Calu3 (cell line): ENCODE measurements at places on chromosomes 7 and 10.

- DNase-seq = no peak
Measured at GRCh38 chr10:16847644-16848043, 30.4 kb upstream of the RSU1 start.

- DNase-seq = no peak
Measured at GRCh38 chr7:92632791-92633190, 42.6 kb upstream of the FAM133B start.

- DNase-seq = no peak
Measured at GRCh38 chr7:124635416-124635815, 130.2 kb downstream of the GPR37 start.

DNA sequence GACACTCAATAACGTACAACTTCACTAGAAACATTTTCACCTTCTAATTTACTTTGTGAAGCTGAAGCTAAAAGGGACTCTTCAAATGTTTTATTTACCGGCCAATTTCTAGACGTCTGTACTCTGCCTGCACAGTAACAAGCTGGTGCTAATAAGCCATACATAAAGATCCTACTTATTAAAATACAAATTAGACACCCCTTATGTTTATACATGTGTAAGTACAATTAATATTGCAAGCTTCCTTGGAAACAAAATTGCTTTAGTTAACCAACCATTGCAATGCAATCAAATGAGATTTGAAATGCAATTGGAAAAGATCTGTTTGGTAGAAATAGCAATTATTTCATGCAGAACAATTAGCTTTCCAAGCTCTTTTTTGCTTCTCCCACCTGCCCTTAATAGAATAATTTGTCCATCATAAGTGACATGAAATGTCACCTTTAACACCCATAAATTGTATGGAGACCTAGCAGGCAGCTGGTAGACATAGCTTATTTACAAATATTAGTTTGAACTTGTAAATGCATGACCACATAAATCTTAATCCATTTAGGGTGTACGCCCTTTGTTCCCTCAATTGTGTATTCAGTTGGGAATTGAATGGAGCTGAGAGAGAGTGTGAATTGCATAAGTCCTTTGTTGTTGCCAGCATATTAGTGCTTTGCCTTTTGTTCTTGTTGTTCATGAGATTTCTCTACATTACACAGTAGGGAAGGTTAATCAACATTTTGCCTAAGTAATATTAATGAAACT is 277.1 kb downstream of the CACNA2D1 start:
- DNase-seq = no peak

GRCh38 chr7:28682801-28683200 is 270.5 kb downstream of the CREB5 start:
- DNase-seq = no peak

GRCh38 chr10:86960003-86960862 is 1.8 kb downstream of the SNCG start:
- peak; percentile 57 for DNase-seq

GRCh38 chr7:152402384-152403250 is 33.2 kb downstream of the KMT2C start:
- no peak for DNase-seq

DNA sequence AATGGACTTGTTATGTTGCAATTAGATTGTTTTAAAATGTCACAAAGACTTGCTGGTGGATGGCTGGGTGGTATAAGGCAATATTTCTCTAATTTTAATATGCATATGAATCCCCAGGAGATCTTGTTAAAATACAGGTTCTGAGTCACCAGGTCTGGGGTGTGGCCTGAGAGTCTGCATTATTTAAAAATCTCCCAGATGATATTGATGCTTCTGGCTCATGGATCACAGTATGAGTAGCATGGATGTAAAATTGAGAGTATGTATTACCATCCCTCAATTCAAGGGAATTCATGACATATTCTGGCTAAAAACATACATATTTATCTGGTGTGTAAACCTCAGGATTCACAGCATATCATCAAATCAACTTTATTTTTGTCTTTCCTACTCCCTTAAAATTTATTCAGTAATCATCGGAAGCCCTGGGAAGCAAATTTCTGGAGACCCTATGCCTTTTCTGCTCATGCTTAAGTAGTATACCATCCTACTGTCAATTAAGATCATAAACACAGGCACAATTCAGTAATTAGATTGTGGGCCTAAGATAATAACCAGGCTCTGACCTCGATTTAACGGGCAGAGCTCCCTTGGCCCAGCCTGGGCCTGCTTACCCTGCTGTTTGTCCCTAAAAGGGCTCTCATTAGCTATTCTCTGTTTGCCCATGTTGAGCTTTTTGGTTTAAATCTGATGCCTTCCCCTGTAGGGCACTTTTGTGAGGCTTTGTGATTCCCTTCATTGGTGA is 29.6 kb upstream of the ICA1 start:
- no peak for DNase-seq

DNA sequence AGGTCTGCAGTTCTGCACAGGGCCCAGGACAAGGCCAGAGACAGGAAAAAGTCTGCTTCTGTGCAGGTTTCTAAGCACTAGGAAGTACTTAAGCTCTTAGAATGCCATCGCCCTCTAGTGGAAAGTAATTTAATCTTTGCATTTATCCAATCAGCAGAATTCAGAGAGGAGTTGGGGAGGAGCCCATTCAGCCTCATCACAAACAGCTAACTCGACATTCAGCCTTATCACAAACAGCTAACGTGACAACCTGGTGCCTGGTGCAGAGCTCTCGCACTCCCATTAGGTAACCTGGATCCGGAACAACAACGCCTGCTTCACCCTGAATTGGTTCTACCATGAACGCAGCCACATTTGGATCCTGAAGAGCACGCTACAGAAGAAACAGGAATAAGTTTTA is 15.2 kb downstream of the OAT start:
- no peak for DNase-seq

DNA sequence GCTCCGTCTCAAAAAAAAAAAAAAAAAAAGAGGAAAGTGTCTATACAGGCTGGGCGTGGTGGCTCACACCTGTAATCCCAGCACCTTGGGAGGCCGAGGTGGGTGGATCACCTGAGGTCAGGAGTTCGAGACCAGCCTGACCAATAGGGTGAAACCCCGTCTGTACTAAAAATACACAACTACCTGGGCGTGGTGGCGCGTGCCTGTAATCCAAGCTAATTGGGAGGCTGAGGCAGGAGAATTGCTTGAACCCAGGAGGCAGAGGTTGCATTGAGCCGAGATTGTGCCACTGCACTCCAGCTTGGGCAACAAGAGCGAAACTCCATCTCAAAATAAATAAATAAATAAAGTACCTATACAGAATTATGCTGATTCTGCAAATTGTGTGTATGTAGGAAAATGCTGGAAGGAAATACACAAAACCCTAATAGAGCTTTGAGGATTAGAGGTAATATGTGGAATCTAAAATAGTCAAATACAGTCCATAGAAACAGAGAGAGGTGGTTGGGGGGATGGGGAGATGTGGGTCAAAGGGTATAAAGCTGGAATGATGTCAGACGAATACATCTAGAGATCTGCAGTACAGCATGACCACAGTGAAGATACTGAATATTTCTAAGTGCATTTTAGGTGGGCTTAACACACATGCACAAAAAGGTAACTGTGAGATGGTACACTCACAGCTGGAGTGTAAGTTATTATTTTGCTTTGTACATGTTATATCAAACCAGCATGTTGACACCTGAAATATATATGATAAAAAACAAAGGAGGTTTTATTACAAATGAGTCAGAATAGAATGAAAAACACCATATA is 174.5 kb upstream of the KLF14 start:
- no peak for DNase-seq

DNA sequence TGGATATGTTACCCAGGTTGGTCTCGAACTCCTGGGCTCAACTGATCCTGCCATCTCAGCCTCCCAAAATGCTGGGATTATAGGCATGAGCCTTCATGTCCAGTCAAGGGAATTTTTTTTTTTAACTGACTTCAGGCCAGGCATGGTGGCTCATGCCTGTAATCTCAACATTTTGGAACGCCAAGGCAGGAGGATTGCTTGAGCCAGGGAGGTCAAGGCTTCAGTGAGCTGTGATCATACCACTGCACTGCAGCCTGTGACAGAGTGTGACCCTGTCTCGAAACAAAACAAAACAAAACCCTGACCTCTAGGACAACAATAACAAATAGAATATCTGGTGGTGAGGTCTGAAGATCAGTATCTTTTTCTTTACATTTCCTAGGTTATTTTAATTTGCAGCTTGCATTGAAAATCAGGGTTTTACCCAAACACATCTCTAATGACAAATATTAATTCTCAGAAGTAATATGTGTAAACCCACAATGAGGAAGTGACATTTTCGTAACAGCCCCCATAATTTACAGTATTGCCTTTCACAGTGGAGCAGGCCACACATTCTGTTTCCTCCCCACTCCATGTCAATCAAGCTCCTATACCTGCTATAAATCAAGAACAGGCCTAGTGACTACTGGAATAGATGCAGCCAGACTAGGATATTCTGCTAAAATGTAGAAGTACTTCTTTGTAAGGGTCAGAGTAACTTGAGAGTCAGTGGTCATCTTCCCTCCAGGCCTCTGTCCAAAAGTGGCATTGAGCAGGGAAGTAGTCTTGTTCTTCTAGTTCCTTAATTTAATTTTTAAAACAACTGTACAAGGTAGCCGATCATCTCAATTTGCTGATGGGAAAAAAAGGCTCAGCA is 43.3 kb upstream of the ECHDC3 start:
- DNase-seq = no peak

- DNase-seq = peak; percentile 34
Measured at GRCh38 chr7:104552102-104552501, 223.7 kb downstream of the LHFPL3 start.

- no peak for DNase-seq
Measured at GRCh38 chr10:106992055-106992454, 172.5 kb downstream of the SORCS1 start.

GRCh38 chr7:93196336-93196735 is 29.9 kb downstream of the HEPACAM2 start:
- no peak for DNase-seq

- no peak for DNase-seq
Measured at GRCh38 chr7:134932707-134933370, 53.5 kb upstream of the AGBL3 start.

DNA sequence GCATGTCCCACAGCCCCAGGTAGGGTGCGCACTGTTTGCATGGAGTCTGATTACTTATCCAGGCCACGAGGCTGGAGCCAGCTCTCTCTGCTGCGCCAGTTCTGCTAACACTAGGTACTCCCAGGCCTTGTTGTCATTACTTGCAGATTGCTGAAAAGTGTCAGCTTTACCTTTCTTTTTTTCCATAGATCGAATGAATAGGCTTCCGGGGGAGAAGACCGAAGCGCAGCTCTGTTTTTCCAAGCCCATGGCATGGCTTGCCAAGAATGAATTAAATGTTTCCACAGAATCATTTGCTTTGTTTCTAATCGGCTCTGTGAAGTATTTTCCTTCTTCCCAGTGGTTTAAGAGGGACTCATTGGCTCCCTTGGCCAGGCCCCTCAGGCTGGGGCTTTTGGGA is 285.8 kb downstream of the BMPER start:
- DNase-seq = no peak

- DNase-seq = no peak
Measured at GRCh38 chr7:130900471-130901076, 166.6 kb upstream of the KLF14 start.

GRCh38 chr10:70477661-70478162 is 855 bp upstream of the PALD1 start:
- peak; percentile 66 for DNase-seq

- DNase-seq = no peak
Measured at GRCh38 chr7:114128880-114129279, 210.1 kb upstream of the PPP1R3A start.

DNA sequence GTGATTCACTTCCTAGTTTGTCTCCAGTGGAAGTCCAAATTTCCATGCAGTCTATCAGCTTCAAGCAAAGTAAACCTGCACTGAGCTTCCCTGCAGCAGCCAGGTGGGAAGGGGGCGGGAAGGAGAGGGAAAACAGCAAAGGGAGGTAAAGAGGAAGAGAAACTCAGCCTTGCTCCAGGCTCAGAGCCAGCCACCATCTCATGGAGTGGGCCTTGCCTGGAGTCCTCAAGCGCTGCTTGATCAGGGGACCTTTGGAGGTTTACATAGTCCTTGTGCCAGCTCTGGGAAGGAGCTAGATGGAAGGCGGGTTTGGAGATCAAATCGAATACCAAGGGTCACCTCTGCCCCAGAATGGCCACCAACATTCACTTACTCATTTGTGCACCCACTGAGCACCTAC is 7.4 kb downstream of the CRTAC1 start:
- no peak for DNase-seq

GRCh38 chr10:51770709-51771108 is 71.3 kb upstream of the CSTF2T start:
- DNase-seq = no peak

DNA sequence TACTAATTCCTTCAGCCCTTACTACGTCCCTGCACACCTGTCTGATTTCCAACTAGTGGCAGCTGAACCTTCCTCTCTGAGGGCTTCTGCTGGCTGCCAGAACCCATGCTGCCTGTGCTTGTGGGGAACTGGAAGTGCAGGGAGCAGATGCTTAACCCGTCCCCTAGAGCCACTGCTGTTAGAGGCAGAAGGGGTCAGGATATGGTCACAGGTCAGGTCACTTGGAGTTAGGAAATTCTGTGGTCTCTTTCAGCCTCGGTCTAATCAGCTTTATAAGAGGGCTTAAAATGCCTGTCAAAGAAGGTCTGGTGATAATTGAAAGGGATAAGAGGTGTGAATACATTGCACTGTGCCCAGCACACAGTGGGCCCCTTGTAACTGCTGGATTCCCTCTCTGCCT is 82.0 kb downstream of the PLPP4 start:
- no peak for DNase-seq

- no peak for DNase-seq
Measured at GRCh38 chr10:125226005-125226404, 65.6 kb upstream of the CTBP2 start.

DNA sequence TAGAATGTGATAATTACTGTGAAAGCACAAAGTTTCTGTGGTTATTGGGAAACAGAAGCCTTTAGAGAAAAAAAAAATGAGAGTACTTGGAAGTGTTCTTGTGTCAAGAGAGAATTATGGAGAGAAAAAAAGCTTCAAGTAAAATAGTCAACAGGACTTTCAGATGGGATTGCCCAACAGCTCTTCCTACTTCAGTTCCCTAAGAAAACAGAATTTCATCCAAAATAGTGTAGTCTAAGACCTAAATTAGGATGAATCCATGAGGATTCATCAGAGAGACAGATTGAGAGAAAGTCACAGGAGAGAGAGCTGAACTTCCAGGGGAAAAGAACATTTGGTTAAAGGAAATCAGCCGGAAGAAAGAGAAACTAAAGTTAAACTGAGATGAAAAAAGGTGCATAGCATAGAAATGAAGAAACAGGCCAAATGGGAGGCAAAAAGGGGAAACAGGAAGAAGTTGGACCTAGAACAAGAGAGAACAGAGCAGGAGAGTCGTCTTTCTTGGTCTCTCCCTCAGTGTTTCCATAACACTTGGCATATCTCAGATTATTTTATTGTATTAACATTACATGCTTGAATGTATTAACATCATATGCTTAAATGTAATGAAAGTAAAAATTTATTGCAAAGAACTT is 2.5 kb downstream of the SCIN start:
- DNase-seq = no peak
